Body of pancreas (tissue), 4 donors: ENCODE measurements at places on chromosomes 1 and 21.
A peak's percentile ranks its signal among the peaks of the same experiment; 100 is the strongest.

DNA sequence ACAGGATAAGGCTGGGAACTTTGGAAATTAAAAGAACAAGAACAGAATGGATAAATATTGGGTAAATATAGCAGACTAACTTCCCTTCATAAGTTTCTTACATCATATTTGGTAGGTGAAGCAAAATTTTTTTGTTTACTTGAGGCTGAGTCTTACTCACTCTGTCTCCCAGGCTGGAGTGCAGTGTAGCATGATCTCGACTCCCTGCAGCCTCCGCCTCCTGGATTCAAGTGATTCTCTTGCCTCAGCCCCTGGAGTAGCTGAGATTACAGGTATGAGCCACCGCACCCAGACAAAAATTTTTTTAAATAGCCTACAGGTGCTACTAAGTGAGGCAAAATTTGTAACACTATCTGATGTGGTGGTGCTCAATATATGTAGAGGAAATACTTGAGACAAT is 50.7 kb downstream of the TM2D1 start:
- DNase-seq: no peak

- no peak for DNase-seq
Observed at GRCh38 chr1:8669606-8670335, 147.7 kb downstream of the RERE start.

- DNase-seq: no peak
Observed at GRCh38 chr1:99177465-99177864, 86.8 kb upstream of the PLPPR4 start.

- DNase-seq: no peak
Observed at GRCh38 chr1:33057095-33057494, 20.4 kb upstream of the AK2 start.

DNA sequence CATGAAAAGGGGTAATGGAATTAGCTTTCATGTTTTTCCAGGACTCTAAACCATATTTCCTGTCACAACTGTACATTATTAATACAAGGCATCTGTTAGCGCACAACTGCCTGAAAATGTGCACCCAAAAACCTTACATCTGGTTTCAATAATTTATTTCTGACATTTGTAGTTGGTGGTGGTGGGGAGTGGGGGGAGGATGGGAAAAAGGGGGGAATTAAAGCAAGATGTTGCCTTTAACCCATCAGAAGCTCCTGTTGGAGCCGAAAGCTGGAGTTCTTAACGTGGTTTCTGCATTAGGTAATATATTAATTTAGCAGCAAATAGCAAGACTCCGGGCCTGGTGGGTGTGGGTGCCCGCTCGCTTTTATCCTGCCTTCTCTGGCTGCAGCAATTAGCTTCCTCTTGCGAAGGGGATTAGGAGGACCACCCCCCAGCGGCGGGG is 36.9 kb upstream of the HHAT start:
- peak; percentile 15 for DNase-seq

DNA sequence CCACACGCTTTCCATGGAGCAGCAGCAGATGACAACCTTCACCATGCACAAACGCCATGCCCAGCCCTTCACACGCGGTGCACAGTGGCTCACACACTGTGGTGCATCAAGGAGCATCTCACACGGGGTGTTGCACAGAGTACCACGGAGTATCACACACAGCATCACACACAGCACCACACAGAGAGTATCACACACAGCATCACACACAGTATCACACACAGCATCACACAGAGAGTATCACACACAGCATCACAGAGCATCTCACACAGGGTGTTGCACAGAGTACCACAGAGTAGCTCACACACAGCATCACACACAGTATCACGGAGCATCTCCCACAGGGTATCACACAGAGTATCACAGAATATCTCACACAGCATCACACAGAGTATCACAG is 122.2 kb upstream of the RAB4A start:
- DNase-seq: no peak
